ENCODE measurements at places on chromosomes 3 and 15.

GRCh38 chr3:56055951-56056350 is 412.3 kb downstream of the ERC2 start:
- no peak for DNase-seq

DNA sequence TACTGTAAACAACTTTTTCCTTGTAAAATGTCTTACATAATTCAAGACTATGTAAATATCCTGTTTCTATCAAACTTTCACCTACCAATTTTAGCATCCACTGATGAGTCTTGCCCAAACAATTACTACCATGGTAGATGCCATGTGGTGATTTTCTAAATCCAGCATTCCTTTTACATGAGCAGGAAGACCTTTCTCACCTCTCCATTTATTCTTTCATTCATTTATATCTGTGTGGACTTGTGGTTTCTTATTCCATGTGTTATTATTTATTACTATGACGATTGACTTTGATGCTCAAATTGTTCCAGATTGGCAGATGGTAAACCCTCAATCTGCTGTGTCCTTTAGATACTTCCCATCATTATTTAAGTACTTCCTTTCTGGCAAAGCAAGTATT is 62.4 kb downstream of the IFT57 start:
- no peak for DNase-seq

GRCh38 chr3:20914310-20914709 is 728.3 kb upstream of the SGO1 start:
- no peak for DNase-seq

- no peak for DNase-seq
These were observed 6.1 kb downstream of the ABTB1 start for GRCh38 chr3:127678611-127679533.

GRCh38 chr15:39878406-39878785 is 41.7 kb downstream of the GPR176 start:
- DNase-seq = no peak

DNA sequence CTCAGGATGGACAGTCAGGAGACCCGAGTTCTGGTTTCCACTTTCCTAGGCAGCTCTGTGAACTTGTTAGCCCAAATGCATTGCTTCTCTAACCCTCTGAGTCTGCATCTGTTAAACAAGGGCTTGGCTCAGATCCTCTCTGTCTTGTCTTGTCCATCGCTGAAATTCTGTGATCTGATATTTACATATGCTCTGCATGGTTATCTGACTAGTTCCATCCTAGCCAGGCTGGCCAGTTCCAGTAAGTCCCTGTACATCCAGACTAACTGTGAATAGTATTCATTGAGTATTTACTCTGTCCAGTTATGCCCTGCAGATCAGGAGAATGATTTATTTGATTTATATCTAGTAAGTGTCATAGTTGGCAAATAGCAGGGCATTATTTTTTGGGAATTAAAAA is 27.0 kb upstream of the SV2B start:
- no peak for DNase-seq

DNA sequence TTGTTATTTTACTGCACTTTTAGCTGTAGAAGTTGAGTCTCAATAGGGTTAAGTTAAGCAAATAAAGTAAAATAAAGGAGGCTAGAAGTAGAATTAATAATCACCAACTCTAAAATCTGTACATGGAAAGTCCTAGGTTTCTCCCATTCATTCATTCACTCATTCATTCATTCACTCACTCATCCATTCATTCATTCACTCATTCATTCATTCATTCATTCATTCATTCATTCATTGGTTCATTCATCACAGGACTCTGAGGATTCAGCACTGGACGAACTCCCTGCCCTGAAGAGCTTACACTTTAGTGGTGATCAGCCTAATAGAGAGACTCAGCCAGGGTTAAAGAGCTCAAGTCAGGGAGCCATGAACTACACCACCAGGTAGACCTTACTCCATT is 4.5 kb upstream of the LSG1 start:
- DNase-seq = no peak

DNA sequence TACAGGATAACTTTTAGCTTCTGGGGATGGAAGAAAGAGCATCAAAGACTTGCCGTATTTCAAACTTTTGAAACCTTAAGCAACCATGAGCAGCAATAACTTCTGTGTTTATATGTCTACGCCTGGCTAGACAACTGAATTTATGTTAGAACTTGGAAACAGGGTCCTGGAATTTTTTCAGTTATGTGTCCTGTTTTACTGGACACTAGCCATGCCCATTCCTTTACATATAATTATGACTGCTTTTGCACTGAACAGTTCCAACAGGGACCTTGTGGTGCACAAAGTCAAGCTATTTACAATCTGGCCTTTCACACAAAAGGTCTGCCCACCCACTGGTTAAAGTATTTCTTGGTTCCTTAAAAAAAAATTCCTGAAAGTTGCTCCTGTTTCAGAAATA is 37.1 kb downstream of the TJP1 start:
- DNase-seq = no peak

- no peak for DNase-seq
These were observed 60.7 kb downstream of the PIAS1 start for GRCh38 chr15:68114840-68115239.

GRCh38 chr15:41060505-41060904 is 55.6 kb downstream of the INO80 start:
- no peak for DNase-seq

DNA sequence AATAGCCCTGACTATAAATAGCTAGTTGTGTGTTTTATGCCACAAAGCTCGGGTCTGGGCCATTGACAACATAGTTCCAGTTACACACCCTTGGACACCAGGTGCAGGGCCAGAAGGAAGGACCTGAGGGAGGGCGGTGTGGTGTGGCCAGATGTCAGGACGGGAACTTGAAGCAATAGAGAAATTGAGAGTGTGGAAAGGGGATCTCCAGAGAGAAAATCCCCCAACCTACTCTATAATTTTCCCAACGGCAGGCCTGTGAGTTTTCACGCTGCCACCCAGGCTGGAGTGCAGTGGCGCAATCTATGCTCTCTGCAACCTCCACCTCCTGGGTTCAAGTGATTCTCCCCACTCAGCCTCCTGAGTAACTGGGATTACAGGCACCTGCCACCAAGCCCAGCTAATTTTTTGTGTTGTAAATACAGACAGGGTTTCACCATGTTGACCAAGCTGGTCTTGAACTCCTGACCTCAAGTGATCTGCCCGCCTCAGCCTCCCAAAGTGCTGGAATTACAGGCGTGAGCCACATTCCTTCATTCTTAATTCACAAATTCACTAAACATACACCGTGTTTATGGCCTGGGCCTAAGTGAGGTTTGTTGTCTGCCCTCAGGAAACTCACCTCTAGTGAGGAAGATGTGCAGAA is 70.8 kb upstream of the KLF13 start:
- DNase-seq = no peak

DNA sequence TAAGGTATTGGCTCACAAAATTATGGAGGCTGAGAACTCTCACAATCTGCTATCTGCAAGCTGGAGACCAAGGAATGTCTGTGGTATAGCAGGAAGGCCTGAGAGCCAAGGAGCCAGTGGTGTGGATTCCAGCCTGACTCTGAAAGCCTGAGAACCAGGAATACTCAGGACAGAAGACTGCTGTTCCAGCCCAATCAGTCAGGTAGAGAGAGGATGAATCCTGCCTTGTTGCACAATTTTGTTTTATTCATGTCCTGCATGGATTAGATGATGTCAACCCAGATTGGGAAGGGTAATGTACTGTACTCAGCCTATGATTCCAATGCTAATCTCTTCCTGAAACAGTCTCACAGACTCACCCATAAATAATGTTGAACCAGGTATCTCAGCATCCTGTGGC is 312.4 kb upstream of the KCNMB2 start:
- DNase-seq = no peak

DNA sequence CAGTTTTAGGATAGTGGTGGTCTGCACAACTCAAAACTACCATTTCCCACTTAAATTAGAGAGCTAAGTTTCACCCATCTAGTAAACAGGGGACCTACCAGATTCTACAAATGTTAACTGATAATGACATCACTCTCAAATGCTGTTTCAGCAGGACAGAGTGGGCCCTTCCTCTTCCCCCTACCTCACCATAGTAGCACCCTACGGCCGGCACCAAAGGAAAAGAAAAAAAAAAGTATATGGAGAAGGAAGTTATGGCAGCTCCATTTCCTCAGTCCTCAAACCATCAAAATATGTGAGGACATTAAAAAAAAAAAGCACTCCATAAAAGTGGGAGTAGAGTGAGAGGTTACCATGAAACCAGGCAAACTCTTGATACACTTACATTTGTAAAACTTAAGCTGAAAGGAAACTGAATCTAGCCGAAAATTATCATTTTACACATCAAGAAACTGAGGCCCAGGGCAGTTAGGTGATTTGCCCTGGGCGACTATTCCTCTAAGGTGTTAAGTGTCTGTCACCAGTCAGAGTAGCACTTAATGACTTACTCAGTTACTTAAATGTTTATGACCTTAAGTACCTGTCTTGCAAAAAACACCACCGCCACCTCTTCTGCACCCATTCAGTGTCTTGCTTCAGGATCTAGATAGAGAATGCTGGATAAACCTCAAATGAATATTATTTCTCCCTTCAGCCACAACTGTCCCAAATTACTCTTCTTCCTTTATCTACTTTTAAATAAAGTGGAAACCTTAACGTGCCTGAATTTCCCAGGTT is 2.7 kb downstream of the MSL2 start:
- DNase-seq = no peak

GRCh38 chr3:54069961-54070360 is 52.4 kb upstream of the CACNA2D3 start:
- DNase-seq = no peak

DNA sequence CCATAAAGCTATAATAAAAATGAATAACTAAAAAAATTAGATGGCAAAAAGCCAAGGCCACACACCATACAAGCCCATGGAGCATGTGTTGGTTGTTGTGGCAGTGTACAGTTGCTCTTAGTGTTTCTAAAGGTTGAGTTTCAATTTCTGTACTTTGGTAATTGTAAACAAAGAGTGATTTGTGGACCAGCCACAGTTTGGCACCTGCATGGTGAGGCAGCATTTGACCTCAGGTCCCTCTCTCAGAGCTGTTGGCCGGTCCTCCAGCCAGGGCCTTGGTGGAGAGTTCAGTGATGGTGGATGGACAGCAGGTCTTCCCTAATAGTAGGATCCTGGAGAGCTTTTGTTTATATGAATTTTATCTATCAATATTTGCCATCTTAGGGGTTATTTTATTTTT is 5.6 kb downstream of the ACAD9 start:
- DNase-seq = no peak

DNA sequence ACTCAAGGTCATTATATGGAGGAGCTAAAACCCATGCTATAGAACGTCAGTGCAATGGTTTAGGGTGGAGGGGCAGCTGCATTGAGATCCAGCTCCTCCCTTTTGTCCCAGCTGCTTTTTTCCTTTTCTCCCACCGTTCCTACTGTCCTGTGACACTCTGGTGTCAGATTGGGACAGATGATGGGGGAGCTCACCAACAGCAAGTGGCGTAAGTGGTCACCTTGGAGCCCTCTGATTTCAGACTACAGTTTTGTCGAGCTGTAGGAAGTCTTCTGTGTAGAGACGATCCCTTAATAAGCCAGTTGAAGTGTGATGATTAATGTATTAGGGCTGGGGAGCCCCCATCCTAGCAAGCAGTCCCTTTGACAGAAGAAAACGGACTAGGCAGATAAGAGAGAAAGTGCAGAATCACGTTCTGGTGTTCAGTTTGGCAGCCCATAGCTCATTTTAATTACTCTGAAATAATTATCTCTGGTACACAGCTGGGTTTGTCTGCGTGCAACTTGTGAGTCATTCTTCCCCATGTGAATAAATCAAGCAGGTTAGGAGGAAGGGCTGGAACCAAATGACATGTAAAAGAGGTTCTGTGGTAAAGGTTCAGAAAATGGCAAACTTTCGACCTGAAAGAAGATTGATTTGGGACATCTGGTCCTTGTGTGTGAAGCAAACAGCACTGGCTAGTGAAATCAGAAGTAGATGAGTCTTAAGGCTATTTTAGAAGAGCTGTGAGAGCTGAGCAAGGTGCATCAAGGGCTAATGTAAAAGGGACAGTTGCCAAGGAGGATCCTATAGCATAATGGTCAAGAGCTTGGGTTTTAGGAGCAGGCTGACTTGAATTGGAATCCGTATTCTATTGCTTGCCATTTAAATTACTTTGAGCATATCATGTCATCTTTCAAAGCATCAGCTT is 241.4 kb downstream of the EDEM1 start:
- DNase-seq = no peak

DNA sequence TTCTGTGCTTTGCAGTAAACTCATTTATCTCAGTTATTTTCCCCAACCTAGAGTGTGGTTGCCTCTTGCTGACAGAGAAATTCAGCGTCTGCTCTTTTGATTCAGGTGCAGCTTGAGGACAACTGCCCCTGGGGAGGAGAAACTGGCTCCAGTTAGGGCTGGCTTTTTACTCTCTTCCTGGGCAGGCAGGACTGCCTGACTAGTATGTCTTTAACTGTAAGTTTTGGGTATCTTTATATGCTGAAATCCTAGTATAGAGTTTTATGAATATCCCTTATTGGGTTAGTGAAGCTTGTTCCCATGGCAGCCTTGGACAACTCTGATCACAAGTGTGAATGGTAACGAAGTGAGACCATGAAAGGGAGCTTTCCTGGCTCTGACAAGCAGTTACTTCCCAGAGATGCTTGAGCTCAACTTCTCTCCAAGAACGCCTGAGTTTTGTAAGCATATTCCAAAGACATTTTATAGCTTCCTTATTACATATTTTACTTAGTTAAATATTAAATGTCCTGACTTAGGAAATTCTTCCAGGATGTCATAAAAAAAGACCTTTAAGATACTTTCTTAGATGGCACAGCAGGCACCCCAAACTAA is 27.1 kb downstream of the CCNB2 start:
- DNase-seq = no peak

- DNase-seq = no peak
These were observed 48.0 kb downstream of the NSUN3 start for GRCh38 chr3:94110854-94111253.

DNA sequence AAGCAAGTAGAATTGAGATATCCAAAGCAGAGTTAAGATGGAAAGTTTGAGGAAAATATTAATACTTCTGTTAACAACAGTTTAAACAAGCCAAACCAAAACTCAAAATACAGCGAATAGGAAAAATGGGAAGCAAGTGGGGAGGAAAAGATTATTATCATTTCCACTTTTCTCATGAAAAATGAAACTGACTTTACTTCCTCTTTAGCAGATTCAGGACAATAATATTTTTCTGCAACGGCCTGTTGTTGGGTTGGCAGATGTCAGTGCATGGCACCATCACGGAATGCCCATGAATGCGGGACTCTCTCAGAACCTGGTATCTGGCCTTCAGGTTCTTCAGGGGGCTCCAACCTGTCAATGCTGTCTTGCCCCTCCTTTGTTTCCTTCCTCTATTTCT is 11.1 kb downstream of the ANKUB1 start:
- no peak for DNase-seq

- no peak for DNase-seq
These were observed 269.8 kb downstream of the NTRK3 start for GRCh38 chr15:87986776-87987175.
